ENCODE measurements at places on chromosomes 6 and 20.

GRCh38 chr6:79724816-79725215, 93.7 kb downstream of the SH3BGRL2 start:
- no peak for DNase-seq

DNA sequence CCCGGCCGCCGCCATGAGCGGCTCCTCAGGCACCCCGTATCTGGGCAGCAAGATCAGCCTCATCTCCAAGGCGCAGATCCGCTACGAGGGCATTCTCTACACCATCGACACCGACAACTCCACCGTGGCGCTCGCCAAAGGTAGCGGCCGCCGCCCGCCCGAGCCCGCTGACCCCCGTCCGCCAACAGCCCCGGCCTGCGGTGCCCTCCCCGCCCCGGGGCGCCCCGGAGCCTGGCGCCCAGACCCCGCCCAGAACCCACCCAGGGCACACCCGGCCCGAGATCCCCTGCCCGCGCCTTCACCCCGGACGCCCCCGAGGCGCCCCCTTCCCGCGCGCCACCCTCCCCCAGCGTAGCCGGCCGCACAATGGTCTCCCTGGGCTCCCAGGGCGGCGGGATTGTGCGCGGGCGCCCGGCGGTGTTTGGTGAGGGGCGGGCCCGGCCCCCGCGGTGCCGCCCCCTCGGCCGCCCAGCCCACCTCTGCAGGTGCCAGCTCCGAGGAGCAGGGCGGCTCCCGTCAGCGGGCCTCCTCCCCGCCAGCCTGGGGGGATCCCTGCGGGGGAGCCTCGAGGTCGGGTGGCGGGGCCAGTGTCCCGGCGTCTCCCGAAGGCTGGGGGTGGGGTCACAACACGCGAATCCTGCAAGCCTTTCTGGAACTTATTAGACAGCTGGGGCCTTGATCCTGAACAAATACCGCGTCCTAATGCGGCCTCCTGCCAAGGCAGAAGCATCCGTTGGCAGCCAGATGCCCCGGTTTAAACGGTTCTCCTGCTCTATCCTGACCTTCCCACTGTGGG, 577 bp downstream of the LSM14B start:
- DNase-seq = peak; percentile 52

GRCh38 chr6:84353459-84354423, 126.3 kb upstream of the CEP162 start:
- no peak for DNase-seq

DNA sequence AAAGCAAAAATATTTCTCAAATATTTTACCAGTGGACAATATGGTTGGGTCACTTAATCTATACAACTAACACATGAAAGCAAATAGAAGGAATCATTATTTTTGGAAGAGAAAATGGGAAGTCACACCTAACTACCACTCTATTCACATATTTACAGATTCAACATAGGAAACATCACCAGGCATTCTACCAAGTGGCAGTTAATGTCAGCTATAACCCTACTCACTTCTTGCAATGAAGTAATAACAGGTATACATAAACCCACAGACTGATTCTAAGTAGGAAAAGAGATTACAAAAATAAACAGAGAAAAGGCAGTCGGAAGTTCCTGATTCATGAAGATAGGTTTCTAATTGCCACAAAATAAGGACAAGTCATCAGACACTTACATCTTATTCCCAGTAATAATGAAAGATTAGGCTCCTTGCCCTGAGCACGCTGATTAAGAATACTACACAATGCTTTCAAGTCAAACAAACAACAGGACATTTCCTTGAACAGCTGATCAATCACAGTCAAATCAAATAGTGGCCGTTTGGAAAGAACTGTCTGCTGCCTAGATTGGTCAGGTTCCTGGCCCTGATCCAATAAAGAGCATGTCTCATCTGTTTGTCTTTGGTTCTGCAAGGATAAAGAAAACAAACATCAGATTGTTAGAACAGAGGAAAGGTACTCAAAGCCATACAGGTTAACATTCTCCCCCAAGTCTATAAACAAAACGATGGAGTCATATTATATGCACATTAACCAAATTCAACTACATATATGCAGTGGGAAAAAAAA, 79.2 kb upstream of the PLN start:
- no peak for DNase-seq

DNA sequence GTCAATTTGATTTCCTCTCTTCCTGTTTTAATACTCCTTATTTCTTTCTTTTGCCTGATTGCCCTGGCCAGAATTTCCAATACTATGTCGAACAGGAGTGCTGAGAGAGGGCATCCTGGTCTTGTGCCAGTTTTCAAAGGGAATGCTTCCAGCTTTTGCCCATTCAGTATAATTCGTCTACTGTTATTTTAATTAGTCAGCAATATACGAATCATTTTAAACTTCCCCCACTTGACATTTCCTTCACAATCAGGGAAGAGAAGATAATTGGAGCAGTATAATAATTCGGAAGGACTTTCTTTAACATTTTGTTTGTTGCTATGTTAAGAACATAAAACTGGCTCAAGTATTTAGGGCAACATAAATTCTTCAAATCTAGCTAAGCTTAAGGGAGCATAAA, 860.3 kb upstream of the SLC35B3 start:
- DNase-seq = no peak

GRCh38 chr6:19121521-19121920, 715.6 kb upstream of the ID4 start:
- DNase-seq = no peak

GRCh38 chr20:20404633-20405032, 36.7 kb downstream of the INSM1 start:
- no peak for DNase-seq

GRCh38 chr6:15602154-15602553, 60.7 kb downstream of the DTNBP1 start:
- DNase-seq = no peak

Data from stimulated activated CD4-positive, alpha-beta T cell treated with anti-CD3 and anti-CD28 coated beads, Interleukin-4, amount 100 ng/mL, for 1 hour (primary cell).